ENCODE measurements at places on chromosomes 7 and 10. TPM values are rescaled to one million over a fixed set of nuclear protein-coding genes. Genes with fewer than 3 reads are reported as not detected.

DNA sequence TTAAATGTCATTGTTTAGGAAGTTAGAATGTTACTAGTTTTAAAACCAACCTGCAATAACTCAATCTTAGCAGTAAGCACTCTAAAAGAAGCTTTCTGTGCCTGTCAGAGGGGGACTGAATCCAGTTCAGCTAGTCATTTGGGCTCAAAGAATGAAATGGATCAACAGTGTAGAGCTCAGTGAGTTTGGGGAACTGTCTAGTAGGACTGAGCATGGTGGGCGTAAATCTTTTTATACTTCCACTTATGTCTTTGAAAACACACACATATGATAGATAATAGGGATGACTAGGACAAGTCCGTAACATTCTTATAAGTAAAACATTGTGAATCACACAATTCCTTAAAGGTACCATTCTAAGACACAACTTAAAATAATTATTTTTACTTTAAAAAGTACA lies 11.5 kb downstream of the GSAP start:
- DNase-seq, result no peak

Gene CNNM1
- total RNA-seq, result 0.33 TPM

Gene HOXA6
- not detected for total RNA-seq

Gene GPR22
- not detected for total RNA-seq

GRCh38 chr10:101629837-101630632 lies 41.9 kb downstream of the DPCD start:
- DNase-seq, result no peak

DNA sequence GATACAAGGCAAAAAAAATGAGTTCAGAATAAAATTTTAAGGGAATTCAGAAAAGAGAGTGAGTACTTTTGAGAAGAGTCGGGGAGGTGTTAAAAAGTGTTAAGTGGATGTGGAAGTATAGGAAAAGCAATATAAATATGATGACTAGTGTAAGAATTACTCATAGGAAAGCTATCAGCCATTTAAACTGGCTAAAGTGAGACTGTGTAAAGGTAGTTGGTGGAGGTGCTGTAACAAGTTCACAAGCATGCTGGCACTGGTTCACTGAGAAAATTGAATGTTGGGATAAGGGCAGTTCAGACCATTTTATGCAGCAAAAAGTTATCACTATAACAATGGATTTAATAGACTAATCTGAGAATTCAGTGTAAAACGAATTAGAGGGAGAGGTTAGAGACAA lies 179.0 kb upstream of the DKK1 start:
- DNase-seq, result no peak

Gene H2BK1
- total RNA-seq, result 1.9 TPM

Gene ACSM6
- not detected for total RNA-seq

- no peak for DNase-seq
Measured at GRCh38 chr10:69869291-69869961, 67.7 kb downstream of the COL13A1 start.

DNA sequence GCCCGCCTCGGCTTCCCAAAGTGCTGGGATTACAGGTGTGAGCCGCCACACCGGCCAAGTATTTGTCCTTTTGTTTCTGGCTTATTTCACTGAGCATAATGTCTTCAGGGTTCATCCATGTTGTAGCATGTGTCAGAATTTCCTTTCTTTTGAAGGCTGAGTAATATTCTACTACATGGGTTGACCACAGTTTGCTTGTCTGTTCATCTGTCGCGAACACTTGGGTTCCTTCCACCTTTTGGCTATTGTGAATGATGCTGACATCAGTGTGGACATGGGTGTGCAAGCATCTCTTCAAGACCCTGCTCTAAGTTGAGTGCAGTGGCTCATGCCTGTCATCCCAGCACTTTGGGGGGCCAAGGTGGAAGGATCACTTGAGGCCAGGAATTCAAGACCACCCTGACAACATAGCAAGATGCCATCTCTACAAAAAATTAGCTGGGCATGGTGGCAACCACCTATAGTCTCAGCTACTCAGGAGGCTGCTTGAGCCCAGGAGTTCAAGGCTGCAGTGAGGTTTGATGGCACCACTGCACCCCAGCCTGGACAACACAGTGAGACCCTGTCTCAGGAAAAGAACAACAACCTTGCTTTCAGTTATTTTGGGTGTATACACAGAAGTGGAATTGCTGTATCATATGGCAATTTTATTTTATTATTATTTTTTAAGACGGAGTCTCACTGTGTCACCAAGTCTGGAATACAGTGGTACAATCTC lies 17.0 kb downstream of the CHST12 start:
- DNase-seq, result no peak

DNA sequence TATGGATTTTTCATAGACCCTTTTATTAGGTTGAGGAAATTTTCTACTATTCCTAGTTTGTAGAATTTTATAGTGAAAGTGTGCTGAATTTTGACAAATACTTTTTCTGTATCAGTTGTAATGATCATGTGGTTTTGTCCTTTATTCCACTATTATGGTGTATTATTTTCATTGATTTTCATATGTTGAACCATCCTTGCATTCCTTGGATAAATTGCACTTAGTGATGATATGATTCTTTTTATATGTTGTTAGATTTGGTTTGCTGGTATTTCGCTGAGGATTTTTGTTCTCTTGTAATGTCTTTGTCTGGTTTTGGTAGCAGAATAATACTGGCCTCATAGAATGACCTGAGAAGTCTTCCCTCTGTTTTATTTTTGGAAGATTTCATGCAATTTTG lies 140.6 kb upstream of the CDK6 start:
- no peak for DNase-seq

GRCh38 chr7:112067200-112067599 lies 139.0 kb downstream of the DOCK4 start:
- no peak for DNase-seq

GRCh38 chr10:87656431-87657072 lies 3.1 kb upstream of the PAPSS2 start:
- peak; percentile 14 for DNase-seq

DNA sequence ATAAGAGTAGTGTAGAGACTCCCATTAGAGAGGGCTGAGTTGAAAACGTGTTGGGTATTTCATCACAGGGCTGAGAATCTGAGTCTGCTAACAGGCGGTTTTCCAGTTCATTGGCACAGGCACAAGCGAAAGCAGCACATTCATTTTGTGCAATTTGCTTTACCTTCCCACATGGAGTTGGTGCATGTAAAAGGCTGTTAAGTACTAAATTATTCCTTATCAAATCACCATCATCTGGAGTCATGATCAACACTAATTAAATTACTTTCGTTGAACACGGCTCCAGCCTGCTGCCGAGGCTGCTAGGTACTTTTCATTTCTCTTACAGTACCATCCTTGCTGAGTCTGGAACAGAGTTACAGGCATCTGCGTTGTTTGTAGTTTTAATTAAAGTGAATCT lies 43.8 kb downstream of the ETV1 start:
- no peak for DNase-seq

DNA sequence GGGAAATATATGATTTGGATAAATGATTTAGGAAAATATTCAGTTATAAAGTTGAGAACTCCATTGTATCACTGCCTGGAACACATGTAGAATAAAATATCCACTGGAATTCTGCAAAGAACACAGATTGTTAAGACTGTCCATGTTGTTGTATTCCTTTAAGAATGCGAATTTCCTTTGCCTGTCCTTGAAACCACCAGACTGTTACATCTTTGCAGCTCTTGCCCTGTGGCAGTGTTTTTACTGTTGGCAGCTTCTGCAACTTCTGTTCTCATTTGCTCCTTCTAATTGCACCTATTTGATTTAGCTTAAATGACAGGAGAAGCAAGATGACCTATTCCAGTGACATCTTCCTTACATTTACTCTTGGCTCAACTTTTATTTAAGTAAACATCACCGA lies 39.7 kb downstream of the MALSU1 start:
- DNase-seq, result no peak

- peak; percentile 74 for DNase-seq
Measured at GRCh38 chr10:101397140-101397539, 43.2 kb downstream of the BTRC start.

Gene LBX1
- not detected for total RNA-seq

- peak; percentile 41 for DNase-seq
Measured at GRCh38 chr7:24290004-24290641, 6.1 kb downstream of the NPY start.

GRCh38 chr10:101902820-101903145 lies 59.2 kb upstream of the KCNIP2 start:
- DNase-seq, result no peak

GRCh38 chr7:117829450-117830117 lies 43.7 kb downstream of the CTTNBP2 start:
- DNase-seq, result no peak

GRCh38 chr7:104661575-104661974 lies 333.2 kb downstream of the LHFPL3 start:
- no peak for DNase-seq

GRCh38 chr10:111370101-111370500 lies 293.3 kb downstream of the ADRA2A start:
- no peak for DNase-seq

DNA sequence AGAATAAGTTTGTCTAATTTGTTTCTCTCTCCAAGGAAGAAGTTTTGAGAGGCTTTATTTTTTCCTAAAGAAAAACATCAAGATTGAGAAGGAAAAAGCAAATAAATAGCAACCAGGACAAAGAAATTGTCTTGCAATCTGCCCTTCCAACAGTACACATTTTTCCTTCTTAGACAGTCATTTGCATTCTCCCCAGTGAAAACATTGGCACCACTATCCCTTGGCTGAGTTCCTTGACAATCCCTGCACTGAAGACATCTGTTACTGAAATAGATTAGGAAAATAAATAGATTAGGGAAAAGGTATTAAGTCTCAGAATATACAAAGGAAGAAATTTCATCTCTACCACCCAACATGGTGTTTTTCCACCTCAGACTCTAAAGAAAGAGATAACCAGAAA lies 12.2 kb upstream of the TMEM243 start:
- DNase-seq, result no peak

Gene RET
- not detected for total RNA-seq

Gene SGPL1
- 20.9 TPM for total RNA-seq

- DNase-seq, result no peak
Measured at GRCh38 chr7:108659261-108659660, 89.6 kb downstream of the DNAJB9 start.

Gene MYPN
- total RNA-seq, result not detected

Gene WNT8B
- 0.27 TPM for total RNA-seq

GRCh38 chr10:88755753-88756152 lies 4.1 kb upstream of the LIPN start:
- no peak for DNase-seq

GRCh38 chr7:121167971-121168370 lies 160.8 kb upstream of the WNT16 start:
- DNase-seq, result no peak

Gene PRXL2A
- total RNA-seq, result 9.7 TPM

DNA sequence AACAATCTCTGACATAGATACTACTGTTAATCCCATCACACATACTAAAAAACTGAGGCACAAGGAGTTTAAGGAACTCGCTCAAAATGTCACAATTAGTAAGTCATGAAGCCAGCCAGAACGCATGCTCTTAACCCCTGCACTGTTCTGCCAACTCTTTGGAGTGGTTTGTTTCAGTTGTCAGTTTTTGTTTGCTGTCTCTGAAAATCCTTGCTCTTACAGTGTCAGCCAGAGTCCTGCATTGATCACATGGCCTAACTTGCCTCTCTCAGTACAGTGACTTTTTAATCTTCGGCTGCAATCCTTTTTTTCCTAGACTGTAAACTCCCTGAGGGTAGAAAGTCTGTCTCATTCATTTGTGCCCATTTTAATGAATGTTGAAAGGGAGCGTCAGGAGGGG lies 753.8 kb downstream of the AUTS2 start:
- DNase-seq, result no peak

- no peak for DNase-seq
Measured at GRCh38 chr10:7045891-7046599, 364.8 kb downstream of the SFMBT2 start.

- DNase-seq, result peak; percentile 15
Measured at GRCh38 chr10:51010977-51011376, 63.3 kb upstream of the PRKG1 start.

DNA sequence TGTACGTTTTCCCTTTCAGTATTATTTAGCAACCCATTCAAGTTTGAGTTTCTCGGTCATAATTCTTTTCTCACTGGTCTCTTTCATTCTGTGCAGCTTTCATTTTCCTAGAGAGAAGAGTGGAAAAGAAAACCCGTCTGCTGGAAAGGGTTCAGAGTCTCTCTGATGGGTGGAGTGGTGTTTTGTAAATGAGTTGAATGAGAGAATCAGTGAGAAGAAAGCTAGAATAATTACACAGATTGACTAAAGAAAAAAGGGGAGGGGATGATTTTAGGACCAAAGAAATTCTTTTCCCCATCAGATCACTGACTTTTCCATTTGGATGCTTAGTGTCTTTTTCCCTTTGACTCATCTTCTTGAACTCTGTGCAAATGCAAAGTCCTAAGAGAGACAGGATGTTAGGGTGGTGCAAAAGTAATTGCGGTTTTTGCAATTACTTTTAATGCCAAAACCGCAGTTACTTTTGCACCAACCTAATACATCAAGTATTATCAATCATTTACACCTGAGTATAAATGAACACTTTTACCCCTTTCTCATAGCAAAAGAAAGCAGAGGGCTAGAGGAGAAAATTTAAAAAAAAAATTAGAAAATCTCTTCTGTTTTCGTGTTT lies 242.1 kb upstream of the SP4 start:
- no peak for DNase-seq

Gene PVRIG
- total RNA-seq, result 37.0 TPM

DNA sequence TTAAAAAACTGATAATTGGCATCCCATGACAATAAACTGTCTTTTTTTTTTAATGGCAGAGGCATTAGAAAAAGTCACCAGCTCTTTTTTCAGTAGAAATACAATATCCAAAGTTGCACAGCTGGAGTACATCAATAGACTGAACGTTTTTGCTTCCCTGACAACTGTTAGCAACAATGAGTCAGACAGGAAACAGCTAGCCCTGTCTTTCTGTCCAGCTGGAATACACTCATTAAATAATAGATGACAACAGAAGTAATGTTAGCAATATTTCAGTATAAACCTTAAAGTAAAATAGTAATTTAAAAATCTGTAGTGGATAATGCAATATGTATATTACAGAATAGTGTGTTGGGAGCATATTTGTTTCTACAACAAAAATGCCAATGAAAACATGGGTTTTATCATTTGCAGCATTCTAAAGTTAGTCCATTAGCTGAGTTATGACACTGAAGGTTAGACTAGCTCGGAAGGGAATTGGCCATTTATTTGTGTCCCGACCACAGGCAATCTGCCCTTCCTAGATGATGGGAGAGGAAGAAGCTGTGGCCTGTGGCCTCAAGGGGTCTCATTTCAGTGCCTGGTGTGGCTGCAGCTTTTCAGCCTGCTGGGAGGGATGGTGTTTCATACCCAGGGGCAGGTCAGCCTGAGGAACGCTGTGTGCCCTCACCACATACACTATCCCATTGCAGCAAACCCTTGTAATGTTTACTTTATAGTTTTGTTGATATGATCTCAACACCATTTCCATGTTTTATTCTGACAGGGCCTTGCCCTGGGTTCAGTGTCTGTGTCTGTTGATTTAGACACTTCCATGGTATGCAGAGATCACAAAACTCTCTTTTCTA lies 173.3 kb downstream of the SLC16A9 start:
- DNase-seq, result no peak

GRCh38 chr7:113945018-113945938 lies 26.5 kb upstream of the PPP1R3A start:
- no peak for DNase-seq

Gene KCND2
- total RNA-seq, result not detected

GRCh38 chr10:64059884-64060283 lies 538.7 kb downstream of the REEP3 start:
- DNase-seq, result no peak

GRCh38 chr10:21813946-21814345 lies 189.6 kb downstream of the DNAJC1 start:
- no peak for DNase-seq

- no peak for DNase-seq
Measured at GRCh38 chr10:18675086-18675801, 16.0 kb downstream of the ARL5B start.

Gene FOXP2
- not detected for total RNA-seq
